WTC11 (cell line): ENCODE measurements at places on chromosomes 16 and 17.

GRCh38 chr16:3789375-3790099, 72.2 kb upstream of the TRAP1 start:
- DNase-seq = no peak

- no peak for DNase-seq
Measured at GRCh38 chr17:47776330-47777197, 43.5 kb downstream of the TBX21 start.

DNA sequence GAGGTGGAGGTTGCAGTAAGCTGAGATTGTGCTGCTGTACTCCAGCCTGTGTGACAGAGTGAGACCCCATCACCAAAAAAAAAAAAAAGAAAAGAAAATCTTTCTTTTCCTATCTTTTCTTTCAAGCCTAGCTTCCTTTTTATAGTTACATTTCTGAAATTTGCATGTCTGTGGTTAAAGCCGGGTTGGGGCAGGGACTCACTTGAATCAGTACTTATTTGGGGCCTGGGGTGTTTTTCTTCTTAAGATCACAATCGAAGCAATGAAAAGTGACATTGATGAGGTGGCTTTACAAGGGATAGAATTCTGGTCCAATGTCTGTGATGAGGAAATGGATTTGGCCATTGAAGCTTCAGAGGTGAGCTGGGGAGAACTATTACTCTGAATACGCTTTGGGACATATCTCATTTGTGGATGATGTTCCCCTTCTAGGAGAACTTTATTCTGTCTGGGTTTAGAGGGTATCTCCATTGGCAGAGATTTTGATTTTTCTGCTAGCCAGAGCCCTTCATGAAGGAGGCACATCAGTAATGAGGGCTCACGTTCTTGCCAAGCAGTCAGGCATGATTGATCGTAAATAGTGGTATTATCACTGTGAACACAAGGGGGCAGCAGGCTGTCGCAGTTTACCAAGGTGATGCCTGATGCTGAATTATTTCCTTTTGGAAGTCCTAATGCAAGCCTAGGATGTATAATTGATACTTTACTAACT, 14.3 kb downstream of the KPNB1 start:
- peak; percentile 62 for DNase-seq

GRCh38 chr17:58358408-58359172, 6.6 kb upstream of the SUPT4H1 start:
- no peak for DNase-seq

DNA sequence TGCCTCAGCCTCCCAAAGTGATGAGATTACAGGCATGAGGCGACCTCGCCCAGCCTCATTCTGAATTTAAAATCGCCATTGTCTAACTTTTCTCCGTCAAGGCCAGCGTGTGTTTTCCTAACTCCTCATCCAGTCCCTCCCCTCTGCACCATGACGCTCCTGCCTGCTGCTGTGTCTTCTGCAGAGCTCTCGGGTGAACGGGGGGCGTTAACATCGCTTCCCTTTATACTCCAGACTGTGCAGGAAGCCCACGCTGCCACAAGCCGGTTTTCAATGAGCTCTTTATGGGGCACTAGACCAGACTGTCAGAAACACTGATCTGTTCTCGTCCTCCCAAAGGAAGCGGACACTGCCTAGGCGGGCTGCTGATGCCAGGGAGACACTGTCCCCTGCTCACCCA, 13.2 kb downstream of the AANAT start:
- no peak for DNase-seq
